Activated CD4-positive, alpha-beta T cell treated with anti-CD3 and anti-CD28 coated beads, Interleukin-2, amount 10 ng/mL, durations not matched to agents 7 days and 5 days (primary cell): ENCODE measurements at places on chromosomes 1 and 21. TPM values are rescaled to one million over a fixed set of nuclear protein-coding genes. Genes with fewer than 3 reads are reported as not detected.

DNA sequence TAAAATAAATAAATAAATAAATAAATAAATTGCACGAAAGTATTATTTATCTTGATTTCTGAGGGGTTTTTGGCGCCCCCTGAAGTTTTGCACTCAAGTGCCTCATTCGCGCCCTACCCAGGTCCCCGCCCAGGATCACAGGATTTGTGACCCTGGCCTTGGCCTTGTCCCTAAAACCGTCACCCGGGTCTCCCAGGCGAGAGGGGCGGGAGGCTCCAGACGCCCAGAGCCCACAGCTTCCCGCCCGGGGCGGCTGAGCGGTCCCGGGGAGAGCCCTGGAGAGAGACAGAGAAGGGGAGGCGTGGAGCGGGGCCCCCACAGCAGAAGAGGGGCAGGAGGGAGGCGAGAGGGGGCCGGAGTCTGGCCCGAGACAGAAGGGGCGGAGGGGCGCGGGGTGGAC is 91.8 kb upstream of the CASZ1 start:
- DNase-seq = no peak

- DNase-seq = no peak
These were observed 94.4 kb downstream of the SLC45A1 start for GRCh38 chr1:8412183-8412831.

DNA sequence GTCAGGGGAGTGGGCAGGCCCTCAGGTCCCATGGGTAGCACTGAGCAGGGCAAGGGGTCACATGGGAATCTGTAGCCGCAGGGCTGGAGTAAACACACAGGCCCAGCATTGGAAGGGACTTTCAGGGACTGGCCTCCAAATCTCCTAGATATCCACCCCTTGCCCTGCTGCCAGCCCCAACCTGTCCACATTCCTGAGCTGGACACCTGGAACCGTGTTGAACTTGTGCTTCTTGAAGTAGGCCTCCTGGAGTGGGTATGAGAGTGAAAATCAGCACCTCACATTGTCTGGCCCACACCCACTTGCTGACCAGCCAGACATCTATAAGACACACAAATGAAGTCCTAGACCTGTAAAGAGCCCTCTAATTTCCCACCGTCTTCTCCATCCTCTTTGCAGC is 7.7 kb downstream of the POMGNT1 start:
- no peak for DNase-seq

- no peak for DNase-seq
These were observed 39.6 kb upstream of the KANK4 start for GRCh38 chr1:62358665-62359373.

- DNase-seq = no peak
These were observed 98.5 kb downstream of the MRPL37 start for GRCh38 chr1:54298284-54299033.

Gene RHBG
- total RNA-seq = not detected

- DNase-seq = no peak
These were observed 66.1 kb downstream of the LGR6 start for GRCh38 chr1:202259705-202260104.

- no peak for DNase-seq
These were observed 478.8 kb downstream of the CAMTA1 start for GRCh38 chr1:7264101-7264500.

Gene DPH2
- total RNA-seq = 28.0 TPM

- DNase-seq = peak; percentile 26
These were observed 57.3 kb upstream of the EFHD2 start for GRCh38 chr1:15352128-15352957.

Gene NUF2
- total RNA-seq = 62.5 TPM
